ENCODE measurements at places on chromosomes 6 and 20. TPM values are rescaled to one million over a fixed set of nuclear protein-coding genes. Genes with fewer than 3 reads are reported as not detected.
A peak's percentile ranks its signal among the peaks of the same experiment; 100 is the strongest.

- H3K27ac ChIP-seq = no peak overlapping the region
- H3K4me1 ChIP-seq = no peaks in the 10 kb centered on the region
- H3K27me3 ChIP-seq = no peaks in the 10 kb centered on the region
- no peak overlapping the region for H3K4me3 ChIP-seq
Measured at GRCh38 chr6:83463886-83464285, 33.0 kb upstream of the ME1 start.

- peak overlapping the region; percentile 73 for H3K4me3 ChIP-seq
- no peak for DNase-seq
- H3K36me3 ChIP-seq = peaks cover under 1% of the 10 kb centered on the region
- peak overlapping the region; percentile 97 for H3K27ac ChIP-seq
- peaks cover 24% of the 10 kb centered on the region for H3K4me1 ChIP-seq
Measured at GRCh38 chr6:85644279-85644762, 1.6 kb upstream of the SYNCRIP start.

DNA sequence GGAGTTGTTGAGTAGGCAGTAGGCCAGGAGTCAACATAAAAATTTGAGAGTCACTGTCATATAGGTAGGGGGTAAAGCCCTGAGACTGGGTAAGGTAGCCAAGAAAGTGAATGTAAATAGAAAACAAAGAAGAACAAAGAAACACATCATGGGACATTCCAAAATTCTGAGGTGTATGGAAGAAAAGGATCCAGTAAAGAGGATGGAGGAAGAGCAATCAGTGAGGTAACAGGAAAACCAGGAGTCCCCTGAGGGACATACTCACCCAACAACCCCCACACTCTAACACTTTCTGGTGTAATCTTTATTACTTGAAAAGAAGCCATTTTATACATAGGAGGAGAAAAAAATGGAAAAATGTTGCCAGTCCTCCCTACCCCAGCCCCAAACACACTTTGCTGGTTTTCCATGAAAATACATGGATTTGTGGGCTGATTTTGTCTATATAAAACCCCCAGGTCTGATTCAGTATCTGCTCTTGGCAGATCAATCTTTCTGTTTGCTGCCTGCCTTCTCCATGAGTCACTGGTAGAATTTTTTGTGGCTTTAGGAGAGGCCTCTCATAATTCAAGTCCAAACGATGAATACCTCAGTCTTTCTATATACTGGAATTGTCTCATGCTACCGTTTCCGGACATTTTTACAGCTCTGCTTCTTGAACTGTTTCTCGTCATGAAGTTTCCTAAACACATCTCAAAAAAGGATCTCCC, 271.4 kb upstream of the MAN1A1 start:
- no peak overlapping the region for H3K27ac ChIP-seq
- no peak overlapping the region for H3K4me3 ChIP-seq
- no peaks in the 10 kb centered on the region for H3K36me3 ChIP-seq
- H3K4me1 ChIP-seq = no peaks in the 10 kb centered on the region
- H3K27me3 ChIP-seq = no peaks in the 10 kb centered on the region

DNA sequence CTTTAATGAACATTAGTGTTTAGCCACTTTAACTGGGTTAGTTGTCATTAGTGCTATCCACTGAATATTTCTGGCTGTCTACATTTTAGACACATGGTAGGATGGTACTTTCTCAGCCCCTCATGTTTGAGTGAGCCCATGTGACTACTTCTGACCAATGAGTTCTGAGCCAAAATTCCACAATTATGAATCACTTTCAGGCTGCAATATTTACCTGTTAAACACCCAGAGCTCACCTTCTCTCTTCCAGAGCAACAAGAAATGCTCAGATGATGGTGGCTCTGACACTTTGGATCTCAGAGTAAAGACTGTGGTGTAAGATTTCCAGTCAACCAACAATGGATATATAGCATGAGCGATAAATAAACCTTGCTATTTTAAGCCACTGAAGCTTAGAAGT, 24.8 kb downstream of the SPACA1 start:
- H3K36me3 ChIP-seq = no peaks in the 10 kb centered on the region
- no peak overlapping the region for H3K27ac ChIP-seq
- H3K27me3 ChIP-seq = no peaks in the 10 kb centered on the region
- DNase-seq = peak; percentile 13

DNA sequence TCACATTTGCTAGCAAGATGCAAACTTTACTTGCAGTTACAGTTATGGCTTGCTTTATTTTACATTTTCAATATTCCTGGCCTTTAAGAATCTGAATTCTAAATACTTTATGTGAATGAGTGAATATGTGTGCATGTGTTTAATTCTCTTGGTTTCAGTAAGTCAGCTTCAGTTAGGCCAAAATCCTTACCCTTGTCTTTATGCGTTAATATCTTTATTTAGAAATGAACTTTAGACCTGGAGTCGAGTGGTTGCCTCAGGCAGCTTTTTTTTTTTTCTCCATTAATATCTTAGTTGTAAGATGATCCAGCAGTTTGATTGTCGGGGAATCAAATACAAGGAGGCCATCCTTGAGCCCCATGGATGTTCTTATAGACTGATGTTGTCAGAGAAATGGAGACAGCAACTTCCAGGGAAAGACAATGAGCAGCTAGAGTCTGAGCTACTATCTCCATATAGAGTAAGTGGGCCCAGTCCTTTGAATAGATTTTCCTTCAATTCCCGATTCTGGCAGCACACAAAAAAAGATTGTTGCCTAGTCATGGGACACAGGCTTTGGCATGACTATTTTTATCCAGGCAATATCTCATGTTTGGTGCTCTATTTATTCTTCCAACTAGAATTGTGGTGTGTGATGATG, 398.0 kb downstream of the DHX35 start:
- H3K4me3 ChIP-seq = no peak overlapping the region
- no peak for DNase-seq
- no peaks in the 10 kb centered on the region for H3K4me1 ChIP-seq
- H3K27ac ChIP-seq = no peak overlapping the region

- H3K27me3 ChIP-seq = no peaks in the 10 kb centered on the region
- H3K4me3 ChIP-seq = no peak overlapping the region
- H3K4me1 ChIP-seq = peaks cover 32% of the 10 kb centered on the region
- DNase-seq = no peak
Measured at GRCh38 chr6:41784581-41785171, 2.8 kb upstream of the TOMM6 start.

Gene ATP6V1G2
- total RNA-seq = not detected

Gene MICA
- 20.5 TPM for total RNA-seq

Gene TP53TG5
- not detected for total RNA-seq
